Common myeloid progenitor, CD34-positive (primary cell): ENCODE measurements at places on chromosomes 6 and 20.

DNA sequence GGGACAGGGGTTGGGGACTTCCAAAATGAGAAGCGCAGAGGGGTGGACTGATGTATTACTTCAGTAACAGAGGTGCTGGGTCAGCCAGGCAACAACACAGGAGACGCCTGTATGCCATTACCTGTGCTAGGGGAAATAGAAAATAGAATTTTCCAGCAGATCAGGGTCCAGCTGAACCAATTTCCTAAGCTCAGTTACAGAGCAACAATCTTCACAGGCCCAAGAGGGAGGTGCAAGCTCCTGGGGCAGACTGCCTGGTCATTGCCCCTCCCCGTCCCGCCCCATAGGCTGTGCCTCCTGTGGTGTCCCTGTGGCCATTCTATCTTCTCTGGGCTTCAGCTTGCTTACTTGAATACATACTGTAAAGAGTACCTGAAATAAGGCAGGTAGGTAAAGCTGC is 3.7 kb downstream of the KCNK5 start:
- DNase-seq = no peak

GRCh38 chr6:53062169-53062539 is 3.0 kb upstream of the FBXO9 start:
- DNase-seq = no peak

- no peak for DNase-seq
Measured at GRCh38 chr20:7608250-7608649, 332.0 kb downstream of the HAO1 start.

GRCh38 chr20:16167423-16168130 is 405.7 kb downstream of the KIF16B start:
- no peak for DNase-seq

GRCh38 chr6:161413355-161413771 is 139.5 kb upstream of the AGPAT4 start:
- no peak for DNase-seq

DNA sequence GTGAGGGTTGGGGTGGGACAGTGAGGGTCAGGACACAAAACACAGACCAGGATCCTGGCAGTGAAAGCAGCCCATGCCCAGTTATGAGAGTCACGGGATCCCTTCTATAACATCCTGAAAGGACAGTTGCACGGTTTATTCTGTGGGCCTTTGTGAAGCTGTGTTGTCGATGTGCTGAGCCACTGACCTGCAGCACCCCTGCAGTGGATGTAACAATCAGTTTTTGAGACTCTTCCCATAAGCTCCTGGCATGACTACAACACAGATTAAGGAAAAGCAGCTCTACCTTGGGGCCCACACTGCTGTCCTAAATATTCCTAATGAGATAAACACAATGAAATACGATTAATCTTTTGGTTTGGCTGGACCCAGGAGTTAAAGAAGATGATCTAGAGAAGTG is 3.7 kb downstream of the PYGB start:
- DNase-seq = no peak

DNA sequence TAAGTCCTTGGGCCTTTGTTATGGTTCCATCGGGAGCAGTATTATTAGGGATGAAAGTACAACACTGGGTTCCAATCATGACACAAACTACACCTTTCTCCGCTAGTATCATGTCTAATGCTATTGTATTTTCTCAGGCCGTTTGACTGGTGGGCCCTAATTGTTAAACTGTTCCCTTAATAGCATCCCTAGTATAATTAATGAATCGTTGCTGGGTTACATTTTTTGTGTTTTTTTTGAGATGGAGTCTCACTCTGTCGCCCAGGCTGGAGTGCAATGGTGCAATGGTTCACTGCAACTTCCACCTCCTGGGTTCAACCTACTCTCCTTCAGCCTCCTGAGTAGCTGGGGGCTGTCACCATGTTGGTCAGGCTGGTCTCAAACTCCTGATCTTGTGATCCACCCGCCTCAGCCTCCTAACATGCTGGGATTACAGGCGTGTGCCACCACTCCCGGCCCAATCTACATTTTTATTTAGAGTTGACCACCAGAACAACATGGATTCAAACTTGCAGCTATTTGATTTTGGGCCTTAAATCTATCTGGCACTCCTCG is 4.1 kb upstream of the ZNFX1 start:
- DNase-seq = no peak

- no peak for DNase-seq
Measured at GRCh38 chr20:13288357-13288756, 67.3 kb downstream of the ISM1 start.

DNA sequence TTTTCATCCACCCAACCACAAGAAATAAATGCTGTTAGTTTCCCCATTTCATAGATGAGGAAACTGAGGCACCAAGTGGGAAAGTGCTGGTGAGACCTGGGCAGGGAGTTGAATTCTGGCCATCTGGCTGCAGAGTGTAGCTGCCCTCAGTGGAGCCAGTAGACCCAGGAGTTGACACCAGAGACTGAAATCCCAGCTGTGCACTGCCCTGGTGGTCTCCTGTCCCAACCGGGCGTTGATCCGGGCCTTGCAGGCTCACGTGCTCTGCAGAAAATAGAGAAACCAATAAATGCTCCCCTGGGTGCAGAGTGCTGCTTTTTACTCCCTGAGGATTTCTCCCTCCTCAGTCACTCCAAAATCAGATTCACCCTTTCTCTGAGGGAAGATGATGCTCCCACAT is 18.4 kb downstream of the HLA-F start:
- no peak for DNase-seq

- DNase-seq = no peak
Measured at GRCh38 chr6:10733863-10734262, 11.0 kb downstream of the TMEM14C start.

DNA sequence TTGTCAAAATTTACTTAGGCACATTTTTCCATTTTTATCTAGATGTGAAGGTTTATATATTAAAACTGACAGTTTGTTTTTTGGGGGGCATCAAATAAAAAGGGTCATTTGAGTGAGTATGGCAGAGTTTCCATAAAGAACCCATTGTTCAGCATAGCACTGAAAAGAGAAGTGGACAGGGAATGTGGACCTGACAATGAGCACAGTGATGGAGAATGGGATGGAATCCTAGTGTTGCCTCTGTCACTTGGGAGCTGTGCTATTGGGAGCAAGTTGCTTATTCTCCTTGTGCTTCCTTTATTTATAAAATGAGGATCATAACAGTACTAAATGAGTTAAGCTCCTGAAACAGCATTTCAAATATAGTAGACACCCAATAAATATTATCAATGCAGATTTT is 130.7 kb upstream of the SIM1 start:
- DNase-seq = no peak

DNA sequence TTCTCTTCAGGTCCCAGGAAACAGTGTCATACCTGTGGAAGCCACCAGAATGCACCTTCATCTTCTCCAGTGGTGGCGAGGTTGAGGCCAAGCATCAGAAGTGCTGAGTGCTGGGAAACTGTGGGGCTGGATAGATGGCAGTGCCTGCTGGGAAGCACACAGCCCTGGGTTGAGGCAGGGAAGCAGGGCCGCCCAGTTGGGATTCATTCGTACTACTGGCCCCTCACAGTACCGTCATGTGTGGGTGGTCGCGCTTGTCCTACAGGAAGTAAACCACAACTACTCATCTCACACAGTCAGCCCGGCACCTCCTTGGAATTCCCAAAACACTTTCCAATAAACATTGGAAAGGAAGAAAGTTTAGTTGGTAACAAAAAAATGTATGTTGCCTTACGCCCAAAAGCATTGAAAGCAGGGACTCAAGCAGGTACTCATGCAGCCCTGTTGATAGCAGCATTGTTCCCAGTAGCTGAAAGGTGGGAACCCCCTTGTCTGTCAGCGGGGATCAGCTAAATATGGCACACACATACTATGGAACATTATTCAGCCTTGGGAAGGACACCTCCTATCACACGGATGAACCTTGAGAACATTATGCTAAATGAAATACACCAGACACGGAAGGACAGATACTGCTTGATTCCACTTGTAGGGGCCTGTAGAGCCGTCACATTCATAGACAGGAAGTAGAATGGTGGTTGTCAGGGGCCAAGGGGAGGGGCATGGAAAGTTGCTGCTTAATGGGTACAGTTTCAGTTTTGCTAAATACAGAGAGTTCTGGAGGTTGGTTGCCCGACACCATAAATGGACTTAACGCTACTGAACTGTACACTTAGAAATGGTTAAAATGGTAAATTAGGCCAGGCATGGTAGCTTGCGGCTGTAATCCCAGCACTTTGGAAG is 162.7 kb downstream of the MTHFD1L start:
- no peak for DNase-seq

DNA sequence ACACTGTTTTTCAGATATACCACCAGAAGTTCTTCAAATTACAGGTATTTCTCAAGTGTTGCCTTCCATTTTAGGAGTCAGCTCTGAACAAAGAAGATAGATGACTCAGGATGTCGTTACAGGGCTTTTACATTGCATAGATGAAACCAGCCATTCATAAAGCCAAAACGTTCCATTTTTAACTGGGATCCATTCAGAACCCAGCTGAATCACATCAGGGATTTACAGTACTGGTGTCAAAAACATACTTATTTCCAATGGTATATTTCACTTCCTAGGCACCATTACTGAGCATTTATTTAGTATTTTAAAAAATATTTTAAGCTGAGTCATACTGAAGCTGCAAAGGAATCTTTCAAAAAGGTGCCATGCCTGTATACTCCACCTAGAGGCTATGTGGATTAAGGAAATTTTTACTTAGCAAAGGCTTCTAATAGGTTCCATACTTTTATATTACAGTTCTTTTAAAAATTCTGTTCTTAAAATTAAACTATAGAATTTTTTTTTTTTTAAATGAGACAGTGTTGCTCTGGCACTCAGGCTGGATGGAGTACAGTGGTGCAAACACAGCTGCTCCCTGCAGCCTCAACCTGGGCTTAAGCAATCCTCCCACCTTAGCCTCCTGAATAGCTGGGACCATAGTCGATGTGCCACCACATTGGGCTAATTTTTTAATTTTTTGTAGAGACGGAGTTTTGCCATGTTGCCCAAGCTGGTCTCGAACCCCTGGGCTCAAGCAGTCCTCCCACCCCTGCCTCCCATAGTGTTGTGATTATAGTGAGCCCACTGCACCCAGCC is 2.6 kb downstream of the ASF1A start:
- DNase-seq = peak; percentile 59

DNA sequence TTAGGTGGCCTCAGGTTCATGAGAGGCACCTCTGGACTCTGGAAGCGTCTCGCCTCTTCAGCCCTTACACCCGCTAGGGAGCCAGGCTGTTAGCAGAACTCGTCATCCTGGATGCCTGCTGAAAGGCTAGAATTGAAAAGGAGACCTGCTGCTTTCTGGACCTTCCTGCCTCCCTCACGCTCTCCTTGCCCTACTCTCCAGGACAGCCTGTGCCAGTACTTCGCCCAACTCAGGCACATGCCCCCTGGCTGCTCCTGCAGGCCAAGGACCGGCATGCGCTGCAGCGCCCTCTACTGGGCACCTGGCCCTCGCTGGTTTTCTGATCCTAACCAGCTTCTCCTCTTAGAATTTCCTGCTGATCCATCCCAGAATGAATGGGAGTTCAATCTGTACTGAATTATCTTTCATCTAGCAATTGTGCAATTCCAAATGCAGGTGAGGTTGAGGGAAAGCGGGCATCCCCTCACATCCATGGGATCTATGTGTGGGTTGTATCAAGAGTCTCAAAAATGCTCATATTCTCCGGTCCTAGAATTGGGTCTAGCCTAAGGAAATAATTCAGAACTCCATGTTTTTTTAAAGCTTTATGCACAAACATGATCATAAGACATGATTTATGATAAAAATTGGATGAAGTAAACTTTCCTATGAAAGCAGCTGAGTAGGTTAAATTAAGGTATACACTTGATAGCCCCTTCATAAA is 78.0 kb downstream of the PTPN1 start:
- DNase-seq = peak; percentile 59

DNA sequence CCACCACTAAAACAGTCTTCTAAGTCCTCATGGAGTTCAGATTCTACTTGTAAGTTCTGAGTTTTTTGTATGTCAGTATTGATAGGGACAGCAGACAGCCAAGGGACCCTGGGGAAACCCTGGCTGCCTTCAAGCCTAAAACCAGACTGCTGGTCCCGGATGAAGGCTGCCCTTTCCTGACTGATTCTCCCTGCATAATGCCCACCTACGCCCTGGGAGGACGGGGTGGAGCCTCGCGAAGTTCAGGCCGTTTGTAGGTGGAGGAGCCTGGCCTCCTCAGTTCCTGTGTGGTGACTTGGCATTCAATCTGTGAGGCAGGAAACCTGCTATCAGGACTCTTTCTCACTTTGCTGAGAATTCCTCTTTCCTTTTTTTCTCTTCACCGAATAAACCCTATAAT is 120.3 kb upstream of the LGSN start:
- no peak for DNase-seq

DNA sequence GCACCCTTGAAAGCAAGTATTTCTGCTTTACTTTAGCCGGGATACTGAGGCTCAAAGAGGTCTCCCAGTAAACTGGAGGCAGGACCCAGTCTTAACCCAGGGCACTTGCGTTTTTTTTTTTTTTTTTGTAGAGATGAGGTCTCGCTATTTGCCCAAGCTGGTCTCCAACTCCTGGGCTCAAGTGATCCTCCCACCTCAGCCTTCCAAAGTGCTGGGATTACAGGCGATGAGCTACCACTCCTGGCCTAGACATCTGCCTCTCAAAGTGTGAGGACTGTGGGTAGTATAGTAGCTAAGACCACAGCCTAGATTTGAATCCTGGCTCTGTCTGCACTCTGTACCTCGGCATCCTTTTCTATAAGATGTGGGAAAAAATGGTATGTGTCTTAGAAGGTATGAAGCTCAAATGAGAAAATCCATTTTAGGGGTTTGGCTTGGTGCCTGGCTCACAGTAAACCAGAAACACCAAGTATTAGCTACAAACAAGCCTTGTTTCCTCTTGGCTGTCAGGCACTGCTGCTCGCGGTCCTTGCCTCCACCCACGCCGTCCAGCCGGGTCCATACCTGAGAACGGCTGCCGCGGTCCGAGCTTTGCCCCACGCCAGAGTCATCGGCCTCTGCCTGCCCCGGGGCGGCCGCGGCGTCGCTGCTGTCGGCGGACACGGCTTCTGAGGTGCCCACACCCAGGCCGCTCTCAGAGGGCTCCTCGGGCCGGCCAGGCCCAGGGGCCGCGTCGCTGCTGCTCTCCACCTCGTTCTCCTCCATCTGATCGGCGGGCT is 1.2 kb downstream of the ZNF335 start:
- DNase-seq = peak; percentile 42

- no peak for DNase-seq
Measured at GRCh38 chr6:10314163-10314955, 100.5 kb downstream of the TFAP2A start.

DNA sequence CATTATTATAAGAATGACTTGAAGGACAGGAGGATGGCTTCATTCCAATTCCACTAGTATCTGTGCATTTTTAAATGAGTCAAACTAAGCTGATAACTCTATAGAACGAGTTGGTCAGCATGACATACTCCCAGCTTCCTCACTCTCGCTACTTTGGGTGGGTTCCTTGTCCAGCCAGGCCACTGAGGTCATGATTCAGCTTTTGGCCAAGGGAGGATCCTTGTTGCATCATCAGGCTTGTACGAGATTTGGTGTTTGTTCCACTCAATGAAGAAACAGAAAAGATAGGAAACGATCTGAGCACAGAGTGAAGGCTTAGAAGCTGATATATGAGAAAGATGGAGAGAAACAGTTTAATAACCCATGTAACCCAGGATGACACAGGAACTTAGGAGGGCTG is 19.8 kb downstream of the NEDD9 start:
- no peak for DNase-seq

- DNase-seq = peak; percentile 70
Measured at GRCh38 chr6:139490482-139490881, 116.0 kb upstream of the CITED2 start.
